Panc1 (cell line): ENCODE measurements at places on chromosomes 11 and 22.

- H3K36me3 ChIP-seq = no peaks in the 10 kb centered on the region
- no peaks in the 10 kb centered on the region for H3K27me3 ChIP-seq
- DNase-seq = no peak
- H3K27ac ChIP-seq = peak overlapping the region; percentile 55
- peak overlapping the region; percentile 37; the same call in 1 of the 2 replicates for H3K4me3 ChIP-seq
- peaks cover 59% of the 10 kb centered on the region for H3K4me1 ChIP-seq
Measured at GRCh38 chr11:112160091-112160848, 3.6 kb downstream of the IL18 start.

DNA sequence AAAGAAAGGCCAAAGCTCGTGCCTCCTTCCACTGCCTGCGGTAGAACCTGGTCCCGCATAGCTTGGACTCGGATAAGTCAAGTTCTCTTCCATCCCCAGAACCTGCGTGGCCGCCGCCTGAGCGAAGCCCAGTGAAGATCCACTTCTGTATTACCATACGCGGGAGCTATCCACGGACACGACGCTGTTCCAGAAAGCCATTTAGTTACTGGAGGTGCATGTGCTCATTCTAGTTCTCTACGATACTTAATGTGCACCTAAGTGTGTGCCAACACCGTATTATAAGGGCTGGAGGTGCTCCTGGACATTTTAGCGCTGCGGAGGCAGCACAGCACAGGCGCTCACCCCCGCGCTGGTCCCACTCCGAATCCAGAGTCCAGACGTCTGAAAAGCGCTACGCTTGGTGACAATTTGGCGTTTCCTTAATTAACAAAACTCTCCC is 1.4 kb downstream of the WT1 start:
- DNase-seq = no peak
- no peaks in the 10 kb centered on the region for H3K27me3 ChIP-seq

- no peaks in the 10 kb centered on the region for H3K27me3 ChIP-seq
- no peaks in the 10 kb centered on the region for H3K36me3 ChIP-seq
- H3K27ac ChIP-seq = no peak overlapping the region
- peaks cover 3% of the 10 kb centered on the region; the same call in 1 of the 2 replicates for H3K4me1 ChIP-seq
- DNase-seq = no peak
- H3K4me3 ChIP-seq = no peak overlapping the region
Measured at GRCh38 chr22:46727813-46728364, 10.2 kb downstream of the CERK start.

GRCh38 chr11:44324749-44325525 is 15.0 kb upstream of the ALX4 start:
- no peaks in the 10 kb centered on the region; the same call in 1 of the 2 replicates for H3K4me1 ChIP-seq
- no peak overlapping the region for H3K27ac ChIP-seq
- peaks cover 35% of the 10 kb centered on the region for H3K27me3 ChIP-seq

DNA sequence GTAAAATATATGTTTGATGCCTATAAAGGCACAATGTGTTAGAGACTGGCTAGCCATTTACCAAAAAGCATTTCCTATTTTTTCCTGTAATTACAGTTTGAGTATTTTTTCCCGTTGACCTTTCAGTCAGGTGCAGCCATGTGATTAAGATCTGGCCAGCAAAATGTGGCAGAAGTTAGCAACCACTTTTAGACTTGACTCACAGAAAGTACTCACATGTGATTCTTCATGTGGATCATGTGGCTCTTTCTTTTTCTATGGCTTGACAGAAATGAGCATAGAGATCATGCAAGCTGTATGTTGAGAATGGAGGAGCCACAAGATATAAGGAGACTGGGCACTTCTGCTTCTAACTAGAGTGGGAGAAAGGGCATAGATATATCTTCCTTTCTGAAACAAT is 27.3 kb upstream of the RAB38 start:
- H3K4me1 ChIP-seq = no peaks in the 10 kb centered on the region
- H3K4me3 ChIP-seq = no peak overlapping the region
- no peak for DNase-seq
- no peaks in the 10 kb centered on the region for H3K27me3 ChIP-seq
- no peaks in the 10 kb centered on the region for H3K36me3 ChIP-seq

DNA sequence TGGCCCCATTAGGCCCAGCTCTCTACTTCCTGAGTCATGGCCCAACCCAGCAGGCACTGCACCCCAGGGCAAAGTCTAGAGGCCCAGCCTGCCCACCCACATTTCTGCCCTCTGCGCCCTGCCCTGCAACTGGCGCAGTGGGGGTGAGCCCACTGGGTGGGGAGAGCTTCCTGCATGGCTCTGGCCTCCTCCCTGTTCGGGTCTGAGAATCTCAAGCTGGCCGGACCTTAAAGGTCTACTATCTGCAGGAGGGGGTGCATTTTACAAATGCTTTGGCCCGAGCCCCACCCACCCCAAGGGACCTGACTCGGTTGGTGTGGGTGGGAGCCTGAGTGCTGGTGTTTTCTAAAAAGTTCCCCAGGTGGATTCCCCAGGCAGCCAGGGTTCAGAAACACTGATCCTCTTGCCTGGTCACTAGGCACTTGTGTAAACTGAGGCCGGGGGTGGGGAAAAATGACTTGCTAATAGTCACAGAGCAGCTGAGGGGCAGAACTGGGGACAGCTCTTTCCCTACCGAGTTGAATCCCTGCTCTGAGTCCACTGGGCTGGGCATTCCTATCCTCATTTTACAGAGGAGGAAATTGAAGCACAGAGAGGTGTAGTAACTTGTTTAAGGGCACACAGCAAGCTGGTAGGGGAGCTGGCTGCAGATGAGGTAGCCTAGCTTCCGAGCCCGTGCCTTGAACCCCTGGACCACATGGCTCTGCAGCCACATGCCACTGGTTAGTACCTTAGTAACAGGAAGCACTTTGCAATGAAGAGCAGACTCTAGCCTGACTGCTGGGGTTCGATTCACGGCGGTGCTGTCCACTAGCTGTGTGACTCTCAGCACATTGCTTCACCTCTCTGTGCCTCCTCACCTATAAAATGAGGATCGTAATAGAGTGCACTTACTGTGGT is 36.3 kb downstream of the CD82 start:
- no peaks in the 10 kb centered on the region for H3K36me3 ChIP-seq
- H3K4me3 ChIP-seq = no peak overlapping the region
- H3K4me1 ChIP-seq = no peaks in the 10 kb centered on the region
- no peak overlapping the region for H3K27ac ChIP-seq
- H3K27me3 ChIP-seq = no peaks in the 10 kb centered on the region
- no peak for DNase-seq

DNA sequence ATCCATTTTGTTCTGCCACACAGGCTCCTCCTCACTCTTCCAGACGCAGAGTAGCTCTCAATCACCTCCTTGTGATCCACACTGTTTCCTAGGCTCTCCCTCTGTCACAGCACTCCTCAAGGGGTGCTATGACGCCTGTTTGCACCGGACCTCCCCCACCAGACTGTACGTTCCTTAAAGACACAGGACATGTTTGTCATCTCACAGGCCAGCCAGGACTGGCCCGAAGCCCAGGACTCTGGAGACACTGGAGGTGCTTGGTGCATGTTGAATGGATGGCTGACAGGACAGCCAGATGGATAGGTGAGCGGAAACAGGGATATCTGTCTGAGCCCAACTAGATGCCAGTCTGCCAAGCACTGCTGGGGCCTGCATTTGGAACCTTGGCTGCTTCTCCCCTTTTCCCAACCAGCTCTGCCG is 13.6 kb downstream of the PLA2G6 start:
- no peaks in the 10 kb centered on the region for H3K27me3 ChIP-seq
- H3K4me3 ChIP-seq = no peak overlapping the region
- H3K27ac ChIP-seq = no peak overlapping the region
- H3K36me3 ChIP-seq = no peaks in the 10 kb centered on the region
- DNase-seq = no peak

DNA sequence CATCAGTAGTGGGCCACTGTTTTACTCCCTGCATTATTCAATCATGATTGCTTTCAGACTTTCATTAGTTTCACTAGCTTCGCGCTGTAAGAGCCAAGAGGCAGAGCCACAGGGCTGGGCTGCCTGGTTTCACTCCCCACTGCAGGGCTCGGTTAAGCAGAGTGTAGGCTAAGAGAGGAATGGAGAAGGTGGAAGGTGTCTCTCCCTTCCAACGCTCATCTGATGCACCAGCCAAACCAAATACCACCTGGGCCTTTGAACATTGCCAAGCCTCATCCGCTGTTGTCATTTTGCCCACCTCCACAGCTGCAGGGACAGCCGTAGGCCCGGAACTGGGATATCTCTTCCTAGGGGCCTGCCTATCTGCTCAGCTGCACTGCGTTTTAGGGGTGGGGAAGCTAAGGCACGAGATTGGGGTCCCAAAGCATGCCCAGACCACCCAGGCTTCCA is 480 bp upstream of the SMARCB1 start:
- no peaks in the 10 kb centered on the region for H3K36me3 ChIP-seq
- peaks cover 10% of the 10 kb centered on the region for H3K4me1 ChIP-seq
- peak overlapping the region; percentile 91 for H3K27ac ChIP-seq
- no peaks in the 10 kb centered on the region for H3K27me3 ChIP-seq
- no peak for DNase-seq

- H3K4me3 ChIP-seq = no peak overlapping the region
- no peak overlapping the region for H3K27ac ChIP-seq
- peak; percentile 2 for DNase-seq
- no peaks in the 10 kb centered on the region for H3K36me3 ChIP-seq
- no peaks in the 10 kb centered on the region for H3K27me3 ChIP-seq
Measured at GRCh38 chr22:47395481-47395880, 633.0 kb downstream of the TBC1D22A start.

GRCh38 chr11:60957188-60957587 is 5.2 kb upstream of the SLC15A3 start:
- DNase-seq = no peak
- H3K27me3 ChIP-seq = peaks cover 5% of the 10 kb centered on the region; the same call in 1 of the 2 replicates

DNA sequence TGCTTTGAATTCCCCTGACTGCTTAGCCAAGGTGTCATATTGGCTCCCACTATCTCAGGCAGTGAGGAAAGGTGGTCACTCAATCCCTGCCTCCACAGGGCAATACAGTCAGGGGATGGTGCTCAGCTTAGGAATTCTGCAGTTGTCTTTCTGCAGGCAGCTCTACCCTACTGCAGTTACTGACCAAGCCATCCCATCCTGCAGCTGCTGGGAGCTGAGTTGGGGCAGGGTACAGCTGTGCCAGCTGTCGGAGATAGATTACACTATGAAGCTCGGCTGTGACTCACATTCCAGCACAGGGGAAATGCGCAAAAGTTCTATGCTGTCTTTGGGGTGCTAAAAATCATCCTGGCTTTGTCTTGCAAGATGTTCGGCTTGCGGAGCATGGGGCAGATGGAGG is 4.4 kb upstream of the DAGLA start:
- 0 out of 2 replicates have a peak, but pooled peaks cover 2% of the 10 kb centered on the region for H3K27me3 ChIP-seq
- H3K4me3 ChIP-seq = no peak overlapping the region
- H3K27ac ChIP-seq = no peak overlapping the region
- no peaks in the 10 kb centered on the region for H3K4me1 ChIP-seq
- no peak for DNase-seq

DNA sequence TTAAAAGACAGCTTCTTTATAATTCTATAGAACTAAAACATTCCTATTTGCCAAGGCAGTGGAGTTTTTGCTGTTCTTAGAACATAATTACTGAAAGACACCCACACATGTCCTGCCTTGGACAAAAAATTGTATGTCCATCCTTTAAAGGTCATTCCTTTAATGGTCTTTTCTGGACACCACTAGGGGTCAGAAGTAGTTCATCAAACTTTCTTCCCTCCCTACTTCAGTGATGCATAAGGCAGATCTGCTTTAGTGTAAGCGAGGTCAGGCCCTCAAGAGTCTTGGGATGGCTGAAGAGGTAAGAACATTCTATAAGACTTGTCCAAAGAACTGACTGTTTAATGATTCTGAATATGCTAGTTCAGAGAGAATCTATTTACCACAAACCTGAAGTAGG is 4.3 kb upstream of the OR51V1 start:
- peaks cover 13% of the 10 kb centered on the region for H3K27me3 ChIP-seq
- no peak overlapping the region for H3K27ac ChIP-seq
- no peaks in the 10 kb centered on the region for H3K36me3 ChIP-seq
- peak; percentile 69 for DNase-seq

- H3K27me3 ChIP-seq = no peaks in the 10 kb centered on the region
- no peaks in the 10 kb centered on the region for H3K4me1 ChIP-seq
- no peak overlapping the region for H3K4me3 ChIP-seq
- no peaks in the 10 kb centered on the region for H3K36me3 ChIP-seq
Measured at GRCh38 chr11:7531011-7531410, 17.2 kb downstream of the PPFIBP2 start.

DNA sequence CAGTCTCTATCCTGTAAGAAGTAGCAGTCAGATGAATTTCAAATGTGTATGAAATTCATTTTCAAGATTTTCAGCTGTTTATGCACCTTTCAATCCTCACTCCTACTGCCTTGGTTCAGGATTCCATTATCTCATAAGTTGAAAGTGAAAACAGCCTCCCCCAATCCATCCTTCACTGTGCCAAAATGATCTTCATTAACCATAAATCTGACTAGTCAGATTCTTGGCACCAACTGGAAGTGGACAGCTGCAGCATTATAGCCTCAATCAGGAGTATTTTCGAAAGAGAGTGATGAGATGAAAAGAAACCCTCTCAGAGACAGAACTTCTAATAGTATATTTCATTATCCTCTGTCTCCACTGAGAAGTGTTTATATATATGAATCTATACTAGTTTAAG is 365.3 kb upstream of the PDGFD start:
- H3K36me3 ChIP-seq = no peaks in the 10 kb centered on the region
- no peak overlapping the region for H3K27ac ChIP-seq
- H3K4me3 ChIP-seq = no peak overlapping the region
- H3K4me1 ChIP-seq = no peaks in the 10 kb centered on the region

DNA sequence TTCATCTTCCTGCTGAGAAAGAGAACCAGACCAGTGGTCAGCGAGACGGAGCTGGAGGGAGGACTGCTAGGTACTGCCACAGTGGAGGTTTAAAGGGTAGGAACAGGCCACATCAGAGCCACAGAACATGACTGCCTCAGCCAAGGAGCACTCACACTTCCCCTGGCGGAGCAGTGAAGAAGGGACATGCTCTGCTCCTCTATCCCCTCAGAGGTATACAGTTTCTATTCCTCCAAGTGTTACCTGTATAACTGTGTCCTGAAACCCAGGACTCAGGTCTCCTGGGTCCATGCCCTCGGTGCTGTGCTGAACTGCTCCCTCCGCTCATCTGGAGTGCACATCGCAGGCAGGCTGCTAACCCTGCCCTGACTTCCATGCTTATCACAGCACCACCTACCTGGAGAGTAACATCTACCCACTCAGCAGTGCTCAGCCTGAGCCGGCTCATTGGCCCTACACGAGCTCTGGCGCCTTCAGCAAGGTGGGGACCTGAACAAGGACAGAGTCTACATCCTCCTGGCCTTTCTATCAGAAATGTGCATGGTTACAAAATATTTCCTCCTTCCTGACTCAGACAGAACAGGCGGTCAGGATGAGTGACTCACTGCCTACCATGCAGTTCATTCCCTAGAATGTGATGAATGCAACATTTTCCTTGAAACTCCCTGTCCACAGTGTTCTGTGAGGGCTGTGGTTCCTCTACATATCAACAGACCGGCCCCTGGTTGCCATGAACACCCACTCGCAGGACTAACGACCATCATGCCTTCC is 52.9 kb downstream of the C11orf58 start:
- DNase-seq = no peak
- no peak overlapping the region for H3K4me3 ChIP-seq
- H3K27ac ChIP-seq = no peak overlapping the region
- no peaks in the 10 kb centered on the region for H3K36me3 ChIP-seq

- no peaks in the 10 kb centered on the region for H3K36me3 ChIP-seq
- H3K27me3 ChIP-seq = no peaks in the 10 kb centered on the region; the same call in 1 of the 2 replicates
- no peak overlapping the region for H3K27ac ChIP-seq
- H3K4me3 ChIP-seq = no peak overlapping the region
- DNase-seq = no peak
Measured at GRCh38 chr11:73162196-73162740, 20.1 kb upstream of the FCHSD2 start.

GRCh38 chr11:36131721-36132397 is 157.4 kb downstream of the COMMD9 start:
- H3K27me3 ChIP-seq = no peaks in the 10 kb centered on the region
- H3K4me3 ChIP-seq = no peak overlapping the region
- peak overlapping the region; percentile 58; the same call in 1 of the 2 replicates for H3K27ac ChIP-seq
- H3K36me3 ChIP-seq = no peaks in the 10 kb centered on the region
